ENCODE measurements at places on chromosomes 16 and 17.

DNA sequence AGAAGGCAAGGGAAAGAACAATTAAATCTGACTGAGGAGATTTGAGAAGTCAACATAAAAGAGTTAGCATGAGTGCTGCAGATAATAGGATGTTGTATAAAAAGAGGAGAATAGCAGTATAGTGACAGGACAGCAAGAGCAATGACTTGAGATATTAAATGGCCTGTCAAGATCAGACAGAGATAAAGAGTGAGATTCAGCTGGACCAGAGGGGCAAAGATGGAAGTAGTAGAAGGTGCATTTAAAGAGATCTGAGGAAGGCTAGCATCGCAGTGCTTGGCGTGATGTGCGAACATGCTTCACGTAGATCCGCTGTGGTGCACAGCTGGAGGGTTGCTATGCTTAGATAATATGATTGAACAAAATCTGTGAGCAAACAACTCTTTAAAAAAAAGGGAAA lies 1422.6 kb upstream of the CDH8 start:
- no peak for DNase-seq

DNA sequence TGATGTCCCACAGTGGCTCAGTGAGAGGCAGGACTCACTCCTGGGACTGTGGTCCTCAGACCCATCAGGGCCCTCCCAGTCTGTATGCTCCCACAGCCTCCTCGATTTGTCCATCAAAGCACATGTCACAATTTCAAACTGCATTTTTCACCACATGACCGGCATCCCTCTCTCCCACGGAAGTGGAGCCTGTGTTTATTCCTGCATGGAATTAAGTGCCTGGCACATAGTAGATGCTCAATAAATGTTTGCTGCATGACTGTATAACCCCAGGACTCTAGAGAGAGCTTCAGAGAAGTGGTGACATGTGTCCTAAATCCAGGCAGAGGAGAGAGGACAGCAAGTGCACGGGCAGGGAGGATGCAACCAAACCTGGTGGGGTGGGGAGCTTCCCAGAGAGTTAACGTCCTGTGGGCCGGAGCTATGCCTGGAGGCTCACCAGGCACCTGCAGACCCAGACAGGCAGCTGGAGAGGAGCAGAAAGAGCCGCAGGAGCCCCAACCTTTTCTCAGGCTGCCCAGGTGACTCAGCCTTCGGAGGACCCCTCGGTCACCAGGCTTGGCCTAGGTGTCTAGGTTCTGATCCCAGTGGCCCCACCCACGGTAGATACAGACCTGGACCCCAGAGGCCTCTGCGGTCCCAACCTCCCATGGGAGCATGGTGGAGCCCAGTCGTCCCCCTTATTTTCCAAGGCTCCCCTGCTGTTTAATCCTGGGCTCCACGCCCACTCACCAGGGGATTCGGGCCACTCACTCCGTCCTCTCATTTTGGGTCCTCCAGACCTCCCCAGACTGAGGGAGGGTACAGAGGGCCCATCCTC lies 5.8 kb downstream of the CDH5 start:
- DNase-seq, result no peak

DNA sequence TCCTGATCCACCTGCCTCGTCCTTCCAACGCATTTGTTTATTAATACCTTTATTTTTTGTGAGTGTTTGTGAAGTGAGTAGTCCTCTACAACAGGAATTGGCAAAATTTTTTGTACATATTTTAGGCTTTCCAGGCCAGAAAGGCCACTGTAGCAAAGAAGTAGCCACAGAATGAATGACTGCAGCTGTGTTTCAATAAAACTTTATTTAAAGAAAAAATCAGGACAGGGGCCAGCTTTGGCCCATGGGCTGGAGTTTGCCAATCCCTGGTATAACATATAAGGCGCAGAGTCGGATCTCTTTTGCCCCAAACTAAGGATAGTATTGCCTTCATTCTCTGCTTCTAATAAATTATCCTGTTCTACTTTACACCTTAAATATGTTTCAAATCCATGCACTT lies 198.0 kb upstream of the COX10 start:
- DNase-seq, result no peak

GRCh38 chr17:49132699-49133364 lies at the start of gene B4GALNT2:
B4GALNT2 (plus strand) TSS chr17:49132769; CDS start chr17:49132793, 24 bp downstream.
- no peak for DNase-seq

DNA sequence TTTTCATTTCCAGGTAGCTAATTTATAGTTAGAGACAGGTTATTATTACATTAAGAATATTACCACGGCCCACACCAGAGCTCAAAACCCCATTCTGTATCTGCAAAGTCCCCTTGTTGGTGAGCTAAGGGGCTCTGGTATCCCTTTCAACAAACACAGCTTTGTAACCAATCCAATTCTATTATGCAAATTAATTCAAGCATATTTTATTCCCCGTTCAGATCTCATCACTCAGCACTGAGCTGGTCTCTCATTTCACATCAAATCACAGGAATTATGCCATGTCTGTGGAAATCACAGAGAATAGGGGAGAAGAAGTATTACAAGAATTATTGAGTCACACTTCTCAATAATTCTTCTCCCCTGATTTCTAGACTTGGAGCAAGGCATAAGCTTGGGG lies 111.7 kb downstream of the CDH11 start:
- no peak for DNase-seq

DNA sequence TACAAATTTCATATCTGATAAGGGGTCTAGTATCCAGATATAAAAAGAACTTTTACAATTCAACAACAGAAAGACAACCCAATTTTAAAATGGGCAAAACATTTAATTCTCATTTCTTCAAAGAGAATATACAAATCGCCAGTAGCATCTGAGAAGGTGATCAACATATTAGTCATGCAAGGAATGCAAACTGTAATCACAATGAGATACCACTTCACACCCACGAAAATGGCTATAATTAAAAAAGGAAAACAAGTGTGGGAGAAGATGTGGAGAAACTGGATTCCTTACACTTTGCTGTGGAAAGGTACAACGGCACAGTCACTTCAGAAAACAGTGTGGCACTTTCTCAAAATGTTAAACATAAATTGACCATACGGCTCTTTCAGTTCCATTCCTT lies 168.2 kb downstream of the VPS53 start:
- no peak for DNase-seq

DNA sequence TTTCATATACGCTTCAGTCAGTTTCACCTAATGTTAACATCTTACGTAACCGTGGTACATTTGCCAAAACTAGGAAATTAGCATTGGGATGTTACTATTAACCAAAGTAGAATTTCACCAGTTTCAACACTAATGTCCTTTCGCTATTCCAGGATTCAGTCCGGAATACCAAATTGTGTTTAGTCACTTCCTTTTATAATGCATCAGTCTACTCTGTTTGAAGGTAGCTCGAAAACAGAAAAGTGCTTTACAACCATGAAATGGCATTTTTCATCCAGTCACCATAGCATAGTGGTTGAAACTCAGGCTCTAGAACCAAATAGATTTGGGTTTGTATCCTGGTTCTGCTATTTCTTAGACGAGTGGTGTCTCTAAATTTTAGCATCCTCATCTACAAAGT lies 29.4 kb downstream of the AP2B1 start:
- no peak for DNase-seq

- DNase-seq, result no peak
Observed at GRCh38 chr17:73882590-73882989, 238.3 kb upstream of the SDK2 start.

- DNase-seq, result no peak
Observed at GRCh38 chr16:84567286-84567962, 50.5 kb downstream of the COTL1 start.

DNA sequence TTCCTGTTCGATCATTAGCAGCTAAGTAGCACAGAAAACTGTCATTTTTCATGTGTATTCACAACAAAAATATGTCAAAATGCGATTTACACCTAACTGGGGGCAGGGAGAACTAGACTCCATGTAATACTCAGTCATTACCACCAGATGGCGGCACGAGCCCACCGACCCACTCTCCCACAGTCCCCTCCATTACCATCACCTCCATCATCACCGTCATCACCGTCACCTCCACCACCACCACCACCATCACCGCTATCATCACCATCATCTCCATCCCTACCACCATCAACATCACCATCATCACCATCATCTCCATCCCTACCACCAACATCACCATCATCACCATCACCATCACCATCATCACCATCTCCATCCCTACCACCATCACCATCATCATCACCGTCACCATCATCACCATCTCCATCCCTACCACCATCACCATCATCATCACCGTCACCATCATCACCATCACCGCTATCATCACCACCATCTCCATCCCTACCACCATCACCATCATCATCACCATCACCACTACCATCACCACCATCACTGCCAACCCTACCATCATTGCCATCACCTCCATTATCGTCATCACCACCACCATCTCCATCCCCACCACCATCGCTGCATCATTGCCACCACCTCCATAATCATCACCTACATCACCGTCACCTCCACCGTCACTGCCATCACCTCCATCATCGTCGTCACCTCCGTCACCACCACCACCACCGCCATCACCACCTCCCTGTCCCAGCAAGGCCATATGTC lies 14.4 kb downstream of the NDUFAF8 start:
- no peak for DNase-seq

DNA sequence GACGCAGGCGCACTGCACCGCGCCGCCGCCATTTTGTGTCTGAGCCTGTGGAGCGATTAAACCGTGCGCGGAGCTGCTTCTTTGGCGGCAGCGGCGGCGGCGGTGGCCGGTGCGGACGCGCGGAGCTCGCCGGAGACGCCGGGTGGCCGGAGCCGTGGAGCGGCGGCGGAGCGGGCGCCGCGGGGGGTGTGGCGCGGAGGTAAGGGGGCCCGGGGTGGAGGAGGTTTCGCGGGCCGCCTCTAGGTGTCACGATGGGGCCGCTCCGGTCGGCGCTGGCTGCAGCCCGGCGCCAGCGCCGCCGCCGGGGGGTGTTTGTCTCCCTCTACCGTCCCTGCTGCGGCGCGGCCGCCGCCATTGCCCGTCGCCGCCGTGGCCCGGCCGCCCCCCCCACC lies at the start of gene CTCF:
Gene CTCF, plus strand, starts transcription at position 1 of the 392 bp plus-strand sequence. CDS start 48,307 bp downstream, outside the sequence.
- no peak for DNase-seq

GRCh38 chr16:7363422-7364417 lies 31.1 kb downstream of the RBFOX1 start:
- DNase-seq, result no peak

DNA sequence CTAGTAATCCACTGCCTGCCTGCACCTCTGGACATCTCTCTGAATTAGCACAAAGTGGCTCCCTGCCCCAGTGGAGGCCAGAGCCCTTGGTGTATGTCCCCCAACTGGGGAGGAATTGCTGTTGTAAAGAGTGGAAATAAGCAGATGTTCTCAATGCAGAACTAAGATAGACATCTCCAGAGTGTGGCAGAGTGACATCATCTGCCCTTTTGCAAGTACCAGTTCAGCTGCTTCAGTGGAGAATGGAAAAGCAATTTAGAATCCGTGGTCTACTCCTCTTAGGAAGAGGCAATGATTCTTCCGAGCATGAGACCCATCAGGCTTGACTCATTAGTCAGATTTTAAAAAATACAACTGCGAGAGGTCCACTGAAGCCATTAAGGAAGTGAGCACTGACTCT lies 1512.0 kb upstream of the GOT2 start:
- DNase-seq, result no peak

DNA sequence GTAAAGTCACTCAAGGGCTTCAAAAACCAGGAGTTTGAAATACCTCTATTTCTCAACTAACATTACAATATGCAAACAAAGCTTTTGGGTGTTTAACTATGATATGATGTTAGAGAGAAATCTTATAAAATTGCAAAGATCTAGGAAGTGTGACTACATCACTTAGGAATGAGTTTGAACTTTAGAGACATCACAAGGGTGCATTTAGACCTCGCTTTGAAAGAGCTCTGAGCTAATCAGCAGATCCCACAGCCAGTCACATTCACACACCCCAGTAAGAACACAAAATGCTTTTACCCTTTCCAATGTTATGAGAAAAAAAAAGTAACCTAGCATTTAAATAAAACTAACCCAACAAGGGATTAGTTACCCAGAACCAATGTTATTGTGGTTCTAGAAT lies 45.2 kb downstream of the HYDIN start:
- no peak for DNase-seq

- DNase-seq, result no peak
Observed at GRCh38 chr17:72135546-72136325, 14.9 kb downstream of the SOX9 start.

DNA sequence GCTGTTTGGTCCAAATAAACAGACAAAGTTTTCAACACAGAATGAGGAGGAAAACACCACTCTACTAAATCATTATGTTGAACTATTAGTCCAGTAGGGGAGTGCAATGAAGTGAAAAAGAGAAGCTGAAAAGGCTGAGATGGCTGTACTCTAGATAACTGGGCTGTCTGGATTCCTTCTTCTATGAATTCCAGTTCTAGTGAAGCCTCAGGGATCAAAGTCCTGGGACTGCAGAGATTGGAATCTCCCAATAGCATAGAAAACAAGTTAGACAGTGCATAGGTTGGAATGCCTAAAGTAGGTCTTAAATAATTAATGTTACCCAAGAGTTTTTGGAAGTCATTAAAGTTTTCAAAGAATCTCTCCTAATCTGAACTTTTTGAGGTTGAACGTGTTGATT lies 59.9 kb downstream of the LGALS9 start:
- DNase-seq, result no peak

GRCh38 chr16:1746693-1747195 lies 24.6 kb downstream of the NME3 start:
- DNase-seq, result no peak

- no peak for DNase-seq
Observed at GRCh38 chr17:36661047-36661666, 59.8 kb downstream of the MRM1 start.

DNA sequence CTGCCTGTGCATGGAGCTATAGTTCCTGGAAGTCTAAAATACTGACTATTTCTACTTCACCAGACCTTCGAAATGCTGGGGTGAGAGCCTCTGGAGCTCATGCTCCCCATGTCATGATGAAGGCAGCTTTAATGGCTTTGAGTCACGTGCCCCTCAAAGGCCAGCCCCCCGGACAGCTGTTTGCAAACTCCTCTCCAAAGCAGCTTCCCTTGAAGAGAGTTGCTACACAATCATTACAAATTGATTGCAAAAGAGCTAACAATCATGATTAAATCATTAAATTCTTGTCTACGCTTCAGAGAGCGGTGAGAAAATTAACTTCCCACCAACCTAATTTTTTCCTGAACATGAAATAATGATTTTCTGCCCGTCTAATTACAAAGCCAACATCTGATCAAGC lies 134.8 kb upstream of the IRX6 start:
- no peak for DNase-seq

DNA sequence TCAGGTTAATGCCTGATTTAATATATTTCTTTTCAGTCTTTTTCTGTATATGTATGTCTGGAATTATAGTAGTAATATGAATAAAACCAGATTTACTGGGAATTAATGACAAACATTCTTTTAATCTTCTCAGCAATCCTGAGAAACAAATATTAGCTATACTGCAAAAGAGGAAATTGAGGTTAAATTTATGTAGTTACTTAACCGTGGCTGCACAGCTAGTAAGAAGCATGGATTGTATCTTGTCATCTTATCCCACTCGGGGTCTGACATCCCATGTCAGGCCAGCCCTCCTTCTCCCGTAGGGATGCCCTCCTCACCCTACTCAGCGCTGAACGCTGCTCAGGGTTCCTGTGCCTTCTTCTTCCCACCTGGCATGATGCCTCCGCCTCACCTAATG lies 143.0 kb downstream of the FTO start:
- DNase-seq, result no peak

GRCh38 chr17:10879190-10879836 lies 41.4 kb upstream of the PIRT start:
- DNase-seq, result no peak
